ENCODE measurements at places on chromosomes 1 and 21.

- DNase-seq: no peak
Measured at GRCh38 chr1:24643363-24644099, 429 bp downstream of the SRRM1 start.

GRCh38 chr1:232340446-232340845 is 289.5 kb downstream of the SIPA1L2 start:
- DNase-seq: no peak

- no peak for DNase-seq
Measured at GRCh38 chr1:32933742-32934322, 30.8 kb downstream of the RNF19B start.

GRCh38 chr1:41848216-41848952 is 70.3 kb downstream of the HIVEP3 start:
- no peak for DNase-seq

DNA sequence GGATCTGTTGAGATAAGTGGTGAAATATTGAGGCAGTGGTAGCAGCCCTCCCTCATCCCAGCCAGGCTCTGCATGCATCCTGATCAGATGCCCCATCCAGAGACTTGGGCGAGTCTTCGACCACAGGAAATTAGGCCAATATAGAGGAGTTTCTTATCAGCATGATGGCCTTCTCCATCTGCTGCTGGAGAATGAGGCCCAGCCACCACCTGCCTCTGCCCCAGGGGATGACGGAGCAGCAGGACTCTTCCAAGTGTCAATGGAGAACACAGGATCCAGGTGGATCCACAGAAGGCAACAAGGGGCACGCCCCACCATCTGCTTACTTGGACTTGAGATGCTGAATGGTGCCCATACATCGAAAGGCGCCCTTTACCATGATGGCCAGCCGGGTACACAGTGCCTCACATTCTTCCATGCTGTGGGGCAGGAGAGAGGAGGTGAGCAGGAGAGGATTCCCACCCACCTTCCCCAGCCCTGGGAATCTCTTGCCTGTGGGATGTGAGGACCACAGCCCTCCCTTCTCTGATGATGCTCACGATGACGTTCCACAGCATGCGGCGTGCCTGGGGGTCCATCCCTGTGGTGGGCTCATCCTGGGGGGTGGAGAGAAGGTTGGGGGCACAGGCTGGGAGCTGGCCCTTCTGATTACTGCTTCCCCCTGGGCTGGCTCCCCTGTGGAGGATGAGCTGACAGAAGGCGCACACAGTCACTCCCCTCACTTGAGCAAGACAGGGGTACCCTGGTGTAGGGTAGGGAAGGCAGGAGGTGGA is 91.5 kb upstream of the GCLM start:
- no peak for DNase-seq

DNA sequence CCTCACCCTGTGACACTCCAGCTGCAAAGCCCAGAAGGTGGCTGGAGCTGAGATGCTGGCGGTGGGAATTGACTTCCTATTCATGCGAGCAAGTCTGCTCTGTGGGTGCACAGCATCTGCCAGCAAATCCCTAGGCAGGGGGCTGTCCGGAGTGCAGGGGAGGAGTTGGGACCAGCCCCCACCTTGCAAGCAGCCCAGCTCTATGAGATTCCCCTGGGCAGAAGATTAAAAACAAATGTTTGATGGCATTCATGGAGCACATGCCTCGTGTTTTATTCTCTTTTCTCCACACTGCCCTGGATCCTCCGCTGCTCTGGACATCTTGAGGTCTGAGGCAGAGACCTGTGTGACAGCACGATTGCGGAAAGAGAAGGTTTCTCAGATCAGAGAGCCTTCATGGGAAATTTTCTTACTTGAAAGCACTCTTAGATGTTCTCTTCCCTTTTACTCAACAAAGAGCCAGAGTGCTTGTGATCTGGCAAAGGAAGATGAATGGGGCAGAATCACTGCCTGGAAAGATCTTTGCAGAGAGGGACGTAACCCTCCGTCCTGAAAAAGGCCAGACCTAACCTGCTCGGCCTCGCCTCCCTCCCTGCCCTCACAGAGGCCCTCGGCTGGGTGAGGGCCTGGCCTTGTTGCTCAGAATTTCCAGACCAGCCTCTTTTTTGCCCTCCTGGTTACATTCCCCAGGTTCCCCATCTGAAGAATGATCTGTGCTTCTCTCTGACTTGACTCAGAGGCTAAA is 597.1 kb downstream of the KIF26B start:
- no peak for DNase-seq

DNA sequence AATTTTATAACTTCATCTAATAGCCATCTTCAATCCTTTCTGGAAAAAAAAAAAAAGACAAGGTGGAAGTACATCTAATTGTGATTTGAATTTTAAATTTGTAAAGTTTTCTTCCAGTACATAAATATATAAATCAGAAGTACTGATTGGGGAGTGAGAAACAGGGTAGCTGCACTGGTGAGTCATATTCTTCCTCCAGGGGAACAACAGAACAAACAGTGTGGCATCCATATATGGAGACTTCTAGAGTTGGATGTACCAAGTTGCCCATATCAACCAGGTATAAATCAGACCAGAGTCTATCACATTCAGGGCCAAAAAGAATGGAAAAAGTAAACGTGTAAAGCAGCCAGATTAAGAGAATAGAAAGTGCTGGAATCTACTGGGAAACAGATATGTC is 66.0 kb upstream of the NRIP1 start:
- DNase-seq: no peak

DNA sequence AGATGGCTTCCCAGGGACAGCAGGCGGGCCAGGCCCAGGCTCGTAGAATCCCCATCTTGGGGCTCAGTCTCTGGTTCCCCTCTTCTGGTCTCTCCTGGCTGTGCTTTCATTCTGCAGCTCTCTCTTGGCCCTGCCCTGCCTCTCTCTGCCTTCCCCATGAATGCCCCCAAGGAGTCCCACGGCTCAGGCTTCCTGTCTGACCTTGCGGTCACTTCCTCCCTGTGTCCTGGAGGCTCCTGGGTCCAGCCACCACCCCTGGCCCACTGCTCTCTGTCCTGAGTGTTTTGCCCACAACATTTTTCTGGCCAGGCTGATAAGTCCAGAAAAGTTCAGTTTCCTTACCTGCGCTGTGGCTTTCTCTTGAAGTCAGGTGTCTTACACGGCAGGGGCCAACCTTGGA is 29.1 kb downstream of the PIGP start:
- DNase-seq: no peak

DNA sequence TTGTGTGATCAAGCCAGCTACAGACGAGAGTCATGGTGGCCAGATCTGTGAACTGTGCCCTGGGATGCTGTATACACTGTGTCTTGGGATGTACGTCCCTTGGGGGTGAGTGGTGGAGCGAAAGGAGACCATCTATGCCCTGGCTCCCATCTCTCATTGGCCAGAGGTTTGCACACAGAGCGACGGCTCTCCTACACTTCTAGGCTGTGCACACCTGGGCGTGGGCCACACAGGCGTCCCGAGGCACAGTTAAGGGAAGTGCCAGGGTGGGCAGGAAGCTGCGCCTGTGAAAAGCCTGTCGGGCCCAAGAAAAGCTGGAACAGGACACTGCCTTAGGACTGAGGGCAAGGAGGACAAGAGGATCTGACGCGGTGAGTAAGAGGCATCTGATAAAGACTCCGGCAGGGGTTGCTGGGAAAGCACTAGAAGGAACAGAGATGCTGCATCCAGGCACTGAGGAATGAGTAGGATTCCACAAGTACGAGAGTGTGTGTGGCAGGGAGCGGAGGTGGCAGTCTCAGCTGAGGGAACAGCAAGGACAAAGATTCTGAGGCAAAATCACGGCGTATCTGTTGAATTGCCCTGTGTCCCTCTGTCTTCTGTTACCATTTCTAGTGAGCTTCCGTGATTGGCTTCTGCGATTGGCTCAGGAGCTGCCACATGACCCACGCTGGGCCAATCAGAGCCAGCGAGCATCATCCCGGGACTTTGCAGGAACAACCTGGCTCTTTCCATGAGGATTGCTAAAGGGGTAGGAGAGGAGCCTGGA is 67.9 kb upstream of the ZBTB40 start:
- DNase-seq: no peak

DNA sequence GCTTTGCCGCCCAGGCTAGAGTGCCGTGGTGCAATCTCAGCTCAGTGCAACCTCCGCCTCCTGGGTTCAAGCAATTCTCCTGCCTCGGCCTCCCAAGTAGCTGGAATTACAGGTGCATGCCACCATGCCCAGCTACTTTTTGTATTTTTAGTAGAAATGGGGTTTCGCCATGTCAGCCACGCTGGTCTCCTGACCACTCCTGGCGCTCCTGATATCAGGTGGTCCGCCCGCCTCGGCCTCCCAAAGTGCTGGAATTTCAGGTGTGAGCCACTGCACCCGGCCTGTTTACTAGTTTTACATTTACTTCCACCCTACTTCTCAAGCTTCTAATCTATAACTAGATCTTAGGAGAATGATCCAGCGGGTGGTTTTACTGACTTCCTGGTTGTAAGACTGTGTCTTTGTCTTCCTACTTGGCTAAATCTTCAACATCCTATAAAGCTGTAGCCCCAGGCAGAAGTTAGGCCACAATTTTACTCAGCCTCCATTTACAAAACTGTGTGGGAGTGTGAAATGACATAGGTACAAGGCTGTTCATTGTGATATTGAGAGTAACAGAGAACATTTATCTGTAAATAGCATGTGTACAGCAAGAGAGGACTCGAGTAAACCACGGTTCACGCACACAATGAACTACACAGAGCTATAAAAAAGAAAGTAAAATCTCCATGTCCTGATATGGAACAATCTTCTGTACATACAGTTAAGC is 9.6 kb upstream of the POU2F1 start:
- DNase-seq: no peak

GRCh38 chr1:204477036-204477740 is 17.4 kb downstream of the PIK3C2B start:
- DNase-seq: no peak

DNA sequence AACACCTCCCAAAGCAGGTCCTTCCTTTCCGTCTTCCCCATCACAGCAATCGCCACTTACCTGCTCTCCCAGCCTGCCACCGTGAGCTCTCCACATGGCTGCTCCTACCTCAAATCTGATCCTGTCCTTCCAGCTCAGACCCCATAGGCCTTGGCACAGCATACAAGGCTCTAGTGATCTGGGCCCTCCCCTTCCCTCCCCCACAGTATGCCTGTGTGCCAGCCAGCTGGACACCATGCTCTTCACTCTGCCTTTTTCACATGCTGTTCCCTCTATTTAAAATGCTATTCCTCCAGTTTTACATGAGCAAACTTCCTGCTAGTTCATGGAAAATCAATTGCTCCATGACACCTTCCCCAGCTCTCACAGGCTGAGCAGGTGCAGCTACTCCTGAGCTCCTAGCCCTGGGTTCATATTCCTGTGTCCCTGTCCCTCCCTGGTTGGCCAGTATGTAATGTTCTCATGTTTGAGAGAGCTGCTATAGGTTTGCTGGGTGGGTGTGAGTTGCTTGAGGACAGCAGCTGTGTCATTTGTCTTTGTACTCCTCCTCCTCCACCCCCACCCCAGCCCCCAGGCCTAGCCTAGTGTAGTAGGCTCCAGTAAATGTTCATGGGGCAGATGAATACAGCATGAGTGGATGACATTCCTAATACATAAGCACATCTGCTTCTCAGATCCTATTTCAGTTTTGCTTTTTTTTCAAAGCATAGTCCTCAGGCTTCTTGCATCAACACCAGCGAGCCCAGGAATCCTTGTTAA is 6.3 kb upstream of the TNNT2 start:
- no peak for DNase-seq

GRCh38 chr21:32119811-32120210 is 159.0 kb downstream of the MIS18A start:
- no peak for DNase-seq

Measured in retinal pigment epithelial cell (primary cell).